ENCODE measurements at places on chromosomes 11 and 22.
A peak's percentile ranks its signal among the peaks of the same experiment; 100 is the strongest.

- no peak for DNase-seq
These were observed 172.6 kb downstream of the LARGE1 start for GRCh38 chr22:33747576-33748180.

DNA sequence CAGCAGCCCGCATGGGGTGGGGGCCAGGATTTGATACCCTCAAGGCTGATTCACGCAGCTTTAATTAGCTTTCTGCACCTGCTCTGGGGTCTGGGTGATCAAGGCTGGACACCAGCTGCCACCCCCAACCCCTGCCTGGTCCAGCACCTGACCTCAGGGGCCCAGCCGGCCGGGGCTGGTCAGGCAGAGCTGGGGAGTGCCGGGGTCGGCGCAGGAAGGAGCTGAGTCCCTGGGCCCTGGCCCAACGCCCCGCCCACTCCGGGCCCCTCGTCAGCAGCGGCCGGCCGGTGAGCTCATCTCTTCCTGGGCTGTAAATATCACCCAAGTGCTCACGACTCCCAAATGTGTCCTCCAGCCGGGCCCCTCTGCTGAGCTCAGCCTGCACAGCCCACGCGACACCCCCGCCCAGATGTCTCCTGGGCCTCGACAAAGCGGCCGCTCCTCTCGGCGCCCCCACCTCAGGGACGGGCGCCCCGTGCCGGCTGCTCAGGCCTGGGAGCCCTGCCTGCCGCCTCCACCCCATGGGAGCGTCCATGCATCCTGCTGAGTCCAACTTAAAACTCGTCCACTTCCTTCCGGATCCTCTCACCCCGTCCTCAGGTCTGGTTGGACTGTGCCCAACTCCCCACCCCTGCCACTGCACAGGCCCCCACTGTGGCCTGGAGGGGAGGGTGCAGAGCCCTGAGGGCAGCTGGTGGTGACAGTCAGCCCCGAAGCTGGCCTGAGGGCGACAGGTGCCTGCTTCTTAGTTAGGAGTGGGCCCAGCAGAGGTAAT lies 29.0 kb downstream of the RTN4R start:
- DNase-seq = peak; percentile 61

GRCh38 chr22:44592824-44593148 lies 94.8 kb upstream of the RTL6 start:
- no peak for DNase-seq

DNA sequence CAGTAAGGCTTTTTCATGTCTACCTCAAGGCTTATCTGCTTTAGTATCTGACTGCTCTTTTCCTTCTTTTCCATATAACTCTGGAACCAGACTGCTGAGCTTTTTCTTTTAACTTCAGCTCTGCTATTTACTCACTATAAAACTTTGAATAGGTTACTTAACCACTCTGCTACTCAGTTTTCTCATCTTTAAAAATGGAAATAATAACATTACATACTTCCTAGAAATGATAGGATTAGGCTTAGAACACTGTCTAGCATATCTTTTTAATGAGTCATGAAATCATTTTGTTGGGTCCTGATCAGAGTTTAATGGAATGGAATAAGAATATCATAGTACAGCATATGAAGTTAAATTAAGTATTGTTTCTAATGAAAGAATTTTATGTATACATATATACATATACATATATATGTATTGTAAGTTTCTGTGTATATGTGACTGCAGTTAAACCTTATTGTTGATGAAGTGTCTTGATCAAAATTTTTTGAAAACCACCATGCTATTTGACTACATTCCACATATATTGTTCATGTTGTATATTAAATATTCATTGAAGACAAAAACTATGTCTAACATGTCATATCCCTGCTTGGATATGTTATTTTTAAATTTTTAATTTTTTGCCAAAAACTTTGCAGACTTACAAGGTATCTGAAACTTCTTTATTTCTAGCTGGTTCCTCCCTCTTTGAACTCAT lies 120.2 kb downstream of the METTL15 start:
- peak; percentile 11 for DNase-seq

- DNase-seq = no peak
These were observed 39.4 kb upstream of the LIN7C start for GRCh38 chr11:27545946-27546345.

DNA sequence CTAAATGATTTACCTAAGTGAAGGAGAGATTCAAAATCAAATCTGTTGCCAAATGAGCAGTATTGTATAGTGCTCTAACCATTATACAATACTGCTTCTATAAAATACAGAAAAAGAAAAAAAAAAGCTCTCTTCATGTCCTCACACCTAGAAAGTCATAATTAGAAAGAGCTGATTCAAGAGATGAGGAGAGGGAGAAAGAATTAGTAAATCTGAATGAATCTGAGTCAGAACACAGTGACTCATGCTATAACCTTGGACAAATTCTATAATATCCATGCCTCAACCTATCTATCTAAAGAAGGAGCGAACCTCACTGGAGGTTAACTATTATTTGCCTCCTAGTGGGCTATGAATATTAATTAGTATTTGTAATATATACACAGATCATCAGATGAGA lies 29.4 kb downstream of the AMBRA1 start:
- peak; percentile 29 for DNase-seq

GRCh38 chr22:42964994-42965699 lies 49.8 kb downstream of the PACSIN2 start:
- DNase-seq = no peak

DNA sequence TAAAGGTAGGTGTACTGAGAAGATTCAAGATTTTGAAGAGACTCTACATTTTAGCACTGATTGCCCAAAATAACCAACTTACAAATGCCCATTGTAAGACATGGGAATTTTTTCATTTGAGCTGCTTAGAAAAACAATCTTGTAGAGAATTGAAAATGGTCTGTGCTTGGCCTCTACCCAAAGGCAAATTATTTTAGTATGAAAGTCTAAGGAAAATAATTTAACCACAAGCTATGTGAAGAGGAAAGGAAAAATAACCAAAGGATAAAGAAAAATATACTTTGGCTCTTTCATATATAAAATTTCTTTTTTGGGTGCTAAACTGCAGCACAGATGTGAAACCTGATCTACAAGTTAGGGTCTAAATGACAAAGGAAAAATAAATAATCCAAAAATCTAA lies 54.9 kb downstream of the ME3 start:
- DNase-seq = no peak

DNA sequence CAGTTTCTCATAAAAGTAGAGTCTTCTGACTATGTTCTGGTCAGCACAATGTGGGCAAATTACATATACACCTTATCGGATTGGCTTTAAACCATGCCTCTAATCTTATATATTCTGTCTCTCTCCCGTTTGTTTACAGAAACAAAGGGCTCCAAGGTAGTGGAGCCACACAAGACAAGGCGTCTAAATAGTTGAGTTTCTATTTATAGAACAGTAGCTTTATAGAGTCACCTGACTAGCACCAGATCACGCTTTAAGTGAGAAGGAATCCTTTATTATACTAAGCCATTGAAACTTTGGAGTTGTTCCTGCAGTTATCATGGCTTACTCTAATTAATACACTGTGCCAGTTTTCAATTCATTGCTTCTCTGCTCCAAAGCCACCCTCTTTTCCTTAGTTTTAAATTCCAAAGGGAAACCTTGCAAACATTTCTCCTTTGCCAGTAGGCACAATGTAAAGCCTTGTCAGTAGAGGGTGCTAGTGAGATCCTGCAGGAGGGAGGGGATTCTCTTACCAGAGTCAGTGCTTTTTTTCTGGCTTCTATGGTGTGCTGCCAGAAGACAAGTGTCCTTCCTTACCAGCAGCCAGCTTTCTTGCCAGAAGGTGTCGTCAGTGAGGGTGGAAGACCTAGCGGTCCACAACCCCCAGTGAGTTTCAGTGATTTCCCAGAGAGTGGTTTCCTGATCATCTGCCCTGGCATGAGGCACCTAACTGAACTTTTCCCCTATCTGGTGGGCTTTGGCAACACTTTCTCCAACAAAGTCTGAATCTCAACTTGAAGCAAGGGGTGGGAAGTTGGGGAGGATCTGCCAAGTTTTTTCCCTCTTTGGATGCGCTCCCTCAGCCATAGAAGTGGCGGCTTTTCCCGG lies 71.7 kb downstream of the RAB38 start:
- peak; percentile 6 for DNase-seq

- DNase-seq = peak; percentile 71
These were observed 7.1 kb downstream of the PRPF19 start for GRCh38 chr11:60899046-60899936.

GRCh38 chr11:33778675-33779074 lies 4.4 kb upstream of the FBXO3 start:
- peak; percentile 45 for DNase-seq

DNA sequence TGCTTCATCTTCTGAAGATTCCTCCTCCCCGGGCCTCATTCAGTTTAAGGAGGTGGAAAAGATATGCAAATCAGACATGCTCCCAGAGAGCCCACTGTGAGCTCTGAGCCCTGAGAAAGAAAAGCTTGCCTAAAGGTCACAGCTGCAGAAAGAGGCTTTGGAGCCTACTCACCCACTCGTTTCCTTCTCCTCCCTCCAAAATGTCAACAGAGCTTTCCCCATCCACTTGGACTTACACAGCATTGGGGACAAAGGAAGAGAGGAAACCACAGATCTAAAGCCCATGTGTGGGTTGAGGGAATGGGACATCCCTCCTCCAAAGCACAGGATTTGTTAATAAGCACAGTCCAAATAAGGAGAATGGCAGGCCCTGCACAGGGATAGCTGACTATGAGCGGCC lies 158.4 kb downstream of the ETS1 start:
- DNase-seq = no peak

DNA sequence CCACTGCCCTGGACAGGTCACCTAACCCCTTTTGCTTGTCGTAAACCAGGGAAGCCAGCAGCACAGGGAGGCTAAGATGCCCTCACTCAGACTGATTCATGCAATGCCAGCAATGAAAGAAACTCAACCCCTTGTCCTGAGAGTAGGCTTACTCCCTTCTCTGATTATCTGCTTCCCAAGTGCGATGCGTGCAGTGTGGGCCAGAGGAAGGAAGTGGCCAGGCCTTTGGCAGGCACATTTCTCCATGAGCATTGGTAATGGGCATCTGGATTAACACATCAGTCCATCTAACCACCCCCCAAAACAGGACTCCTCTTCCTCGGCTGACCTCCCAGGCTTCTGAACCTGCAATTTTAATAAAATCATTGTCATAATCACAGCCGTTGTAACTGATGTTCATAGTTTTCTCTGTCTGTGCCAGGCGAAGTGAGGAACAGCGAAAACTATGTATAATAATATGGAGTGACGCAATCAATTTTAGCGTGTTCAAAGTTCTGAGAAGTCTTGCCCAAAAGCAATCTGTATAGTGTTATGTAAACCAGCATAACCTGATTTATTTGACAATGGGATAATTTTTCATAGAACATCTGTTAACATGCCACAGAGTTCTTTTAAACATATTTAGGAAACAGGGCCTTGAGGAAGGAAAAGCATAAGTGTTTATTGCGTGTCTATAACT lies 33.9 kb downstream of the TST start:
- DNase-seq = no peak

GRCh38 chr11:104130161-104130560 lies 33.8 kb downstream of the PDGFD start:
- no peak for DNase-seq

- DNase-seq = no peak
These were observed 65.5 kb downstream of the GGTLC2 start for GRCh38 chr22:22709719-22710445.

DNA sequence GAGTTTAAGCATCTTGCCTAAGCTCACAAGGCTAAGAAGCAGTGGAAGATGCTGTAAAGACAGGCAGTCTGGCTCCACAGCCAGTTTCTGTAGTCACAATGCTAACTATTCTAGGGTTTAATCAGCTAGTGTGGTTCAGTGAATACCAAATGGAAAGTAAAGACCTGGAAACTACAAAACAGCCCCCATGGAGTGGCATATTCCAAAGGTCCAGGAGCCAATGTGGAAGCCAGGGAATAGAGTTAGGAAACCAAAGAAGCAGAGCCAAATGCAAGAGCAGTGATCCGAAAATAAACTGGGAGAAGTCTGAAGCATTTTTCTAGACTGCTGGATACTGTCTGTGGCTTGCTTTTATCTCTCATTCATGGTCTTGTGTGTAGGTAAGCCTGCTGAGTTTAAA lies 731.2 kb upstream of the ANO5 start:
- no peak for DNase-seq

GRCh38 chr11:113876074-113876797 lies 864 bp upstream of the USP28 start:
- DNase-seq = no peak

DNA sequence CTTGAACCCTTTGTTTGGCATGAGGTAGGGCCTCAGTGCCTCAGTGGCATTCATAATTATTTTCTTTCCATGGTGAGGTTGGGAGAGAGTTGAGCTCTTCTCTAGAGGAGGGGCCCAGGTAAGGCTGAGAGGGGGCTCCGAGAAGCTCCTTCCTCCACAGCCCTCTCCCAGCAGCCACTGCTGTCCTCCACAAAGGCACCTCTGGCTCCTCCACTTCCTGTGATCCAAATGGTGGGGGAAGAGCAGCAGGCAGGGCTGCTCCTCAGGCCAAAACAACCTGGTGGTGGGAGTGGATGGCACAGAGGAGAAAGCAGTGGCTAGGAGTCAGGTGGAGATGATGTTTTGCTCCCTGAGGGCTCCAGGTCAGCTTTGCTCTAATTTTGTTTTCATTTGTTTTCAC lies 13.3 kb downstream of the ROBO4 start:
- DNase-seq = no peak

- DNase-seq = no peak
These were observed 128.1 kb downstream of the FANCF start for GRCh38 chr11:22497474-22497873.

DNA sequence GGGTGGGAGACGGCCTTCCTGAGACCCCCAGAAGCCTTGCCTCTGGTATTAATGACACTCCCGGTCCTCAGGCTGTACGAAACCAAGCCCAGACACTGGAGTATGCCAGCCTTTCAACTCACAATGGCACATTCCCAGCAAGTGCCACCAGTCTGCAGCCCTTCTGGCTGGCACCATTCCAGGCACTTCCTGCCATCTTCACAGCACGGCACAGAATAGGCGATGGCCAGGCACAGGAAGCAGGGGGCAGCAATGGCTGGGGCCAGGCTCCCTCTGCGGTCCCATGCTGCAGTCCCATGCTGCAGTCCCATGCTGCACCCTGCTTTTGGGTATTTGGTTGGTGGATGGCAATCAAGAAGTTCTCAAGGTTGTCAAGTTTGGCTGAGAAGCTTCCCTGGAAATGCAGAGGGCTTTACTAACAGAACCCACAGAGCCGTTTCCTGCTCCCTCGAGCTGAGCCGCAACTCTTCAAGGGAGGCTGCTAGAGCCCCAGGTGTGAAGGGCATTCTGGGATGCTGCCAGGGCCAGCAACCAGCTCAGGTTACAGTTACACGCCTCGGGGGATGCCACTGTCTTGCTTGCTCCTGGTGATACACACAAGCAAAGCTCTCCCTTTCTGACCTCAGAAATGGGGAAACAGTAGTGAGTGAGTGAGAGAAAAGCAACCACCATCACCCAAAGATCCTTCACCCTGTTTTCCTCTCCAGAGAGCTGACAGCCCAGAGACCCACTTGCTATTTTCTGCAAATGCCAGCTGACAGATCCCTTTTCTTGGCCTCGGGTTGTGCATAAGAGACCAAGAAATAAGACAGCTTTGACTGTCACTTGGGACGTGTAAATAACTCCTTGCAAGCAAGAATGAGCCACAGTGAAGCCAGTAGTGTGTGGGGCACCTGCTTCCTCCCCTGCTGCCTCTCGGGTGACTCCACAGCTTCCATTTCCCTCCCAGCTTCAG lies 23.9 kb downstream of the LRFN4 start:
- no peak for DNase-seq

- no peak for DNase-seq
These were observed 37.4 kb upstream of the ST14 start for GRCh38 chr11:130122141-130122575.
